ENCODE measurements at places on chromosomes 2 and 18.

- no peak for DNase-seq
These were observed 80.3 kb downstream of the SPRED2 start for GRCh38 chr2:65351948-65352595.

GRCh38 chr18:316393-316792 is 48.5 kb upstream of the THOC1 start:
- no peak for DNase-seq

GRCh38 chr2:30915486-30915885 is 108.2 kb upstream of the CAPN13 start:
- no peak for DNase-seq

DNA sequence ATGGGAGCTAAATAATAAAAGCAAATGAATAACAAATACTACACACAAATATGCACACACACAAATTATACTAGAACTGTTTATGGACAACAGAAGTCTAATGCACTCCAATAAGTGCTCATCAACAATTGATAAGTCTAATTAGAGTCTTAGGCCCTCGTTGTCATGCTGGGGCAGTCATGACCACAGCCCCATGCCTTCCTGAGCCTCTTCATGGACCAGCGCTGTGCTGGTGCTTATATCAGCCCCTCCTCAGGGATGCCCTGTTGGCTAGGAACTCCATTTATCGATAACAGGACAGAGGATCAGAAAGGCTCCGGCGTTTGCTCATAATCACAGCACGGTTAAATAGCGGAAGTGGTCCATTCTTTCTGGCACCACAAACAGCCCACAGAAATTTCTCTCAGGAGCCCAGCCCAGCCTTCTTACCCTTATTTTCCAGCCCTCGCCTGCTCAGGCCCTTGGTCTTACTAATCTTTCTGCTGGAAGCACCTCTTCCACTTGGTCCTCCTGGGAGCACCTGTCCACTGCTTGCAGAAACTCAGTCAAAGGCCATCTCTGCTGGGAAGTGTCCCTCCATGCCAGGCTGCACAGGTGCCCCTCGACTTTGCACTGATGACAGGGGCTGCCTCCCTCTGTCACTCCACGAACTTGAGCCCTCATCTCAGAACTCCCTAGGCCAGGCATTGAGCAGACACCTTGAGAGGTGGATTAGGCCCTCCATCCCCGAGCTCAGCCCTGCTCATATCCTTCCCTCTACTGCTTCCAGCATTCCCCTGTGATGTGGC is 500.2 kb upstream of the HS6ST1 start:
- DNase-seq, result no peak

DNA sequence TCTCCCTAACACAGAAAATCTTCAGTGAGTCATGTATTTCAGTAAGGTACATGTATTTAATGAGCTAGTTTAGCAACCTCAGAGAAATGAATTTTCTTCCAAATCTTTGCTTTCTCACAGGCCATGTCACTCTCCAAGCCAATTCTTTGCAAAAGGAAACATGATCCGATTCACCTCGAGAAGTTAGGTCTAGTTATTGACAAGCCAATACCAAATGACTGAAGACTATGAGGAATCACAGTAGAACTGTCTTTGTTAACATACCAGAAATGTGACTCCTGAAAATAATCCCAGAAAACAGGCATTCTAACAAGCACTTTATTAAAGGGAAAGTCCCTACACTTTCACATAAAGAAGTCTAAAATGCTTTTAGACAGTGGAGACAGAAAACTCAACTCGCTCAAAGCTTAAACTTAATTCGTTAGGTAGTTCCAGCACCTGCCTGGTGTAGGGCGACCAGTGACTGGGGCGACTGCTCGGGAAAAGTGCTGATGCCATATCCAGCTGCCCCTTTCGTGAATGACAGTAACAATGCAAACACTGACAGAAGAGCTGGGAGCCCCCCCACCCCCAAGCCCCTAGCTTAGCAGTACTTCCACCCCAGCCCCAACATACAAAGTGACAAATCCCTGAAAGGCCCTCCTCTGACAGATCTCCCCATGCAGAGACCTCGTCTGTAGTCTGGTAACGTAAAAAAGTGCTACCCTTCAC is 1.8 kb downstream of the MEMO1 start:
- no peak for DNase-seq

DNA sequence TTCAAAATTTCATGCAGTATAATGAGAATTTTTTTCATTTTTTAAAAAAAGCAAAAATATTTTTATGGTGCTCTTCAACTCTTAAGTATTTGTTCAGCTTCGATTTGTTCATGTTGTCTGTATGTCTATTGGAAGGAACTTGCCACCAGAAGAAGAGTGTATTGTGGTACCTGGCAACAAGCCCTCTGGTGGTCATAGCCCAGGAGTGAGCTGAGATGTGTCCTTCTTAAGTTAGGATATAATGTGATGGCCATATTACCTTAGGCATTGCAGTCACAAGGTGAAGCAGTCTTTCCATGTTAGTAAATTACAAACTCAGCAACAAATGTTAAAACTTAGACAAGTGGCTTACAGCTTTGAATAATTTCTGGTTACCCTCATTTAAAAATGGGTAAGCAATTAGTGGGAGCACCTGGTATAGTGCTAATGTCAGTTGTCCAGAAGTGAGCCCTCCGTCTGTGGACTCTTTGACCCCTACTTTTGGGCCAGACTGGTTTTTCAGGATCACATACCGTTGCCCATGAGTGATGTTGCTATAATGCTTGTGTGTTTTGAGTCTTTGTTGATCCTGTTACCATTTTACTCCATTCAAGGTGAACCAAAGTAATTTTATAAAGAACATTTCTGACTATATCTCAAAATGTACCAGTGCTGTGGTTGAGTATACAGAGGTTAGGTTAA is 57.4 kb downstream of the MYO1B start:
- no peak for DNase-seq

GRCh38 chr18:12420821-12421421 is 13.2 kb downstream of the PRELID3A start:
- no peak for DNase-seq

DNA sequence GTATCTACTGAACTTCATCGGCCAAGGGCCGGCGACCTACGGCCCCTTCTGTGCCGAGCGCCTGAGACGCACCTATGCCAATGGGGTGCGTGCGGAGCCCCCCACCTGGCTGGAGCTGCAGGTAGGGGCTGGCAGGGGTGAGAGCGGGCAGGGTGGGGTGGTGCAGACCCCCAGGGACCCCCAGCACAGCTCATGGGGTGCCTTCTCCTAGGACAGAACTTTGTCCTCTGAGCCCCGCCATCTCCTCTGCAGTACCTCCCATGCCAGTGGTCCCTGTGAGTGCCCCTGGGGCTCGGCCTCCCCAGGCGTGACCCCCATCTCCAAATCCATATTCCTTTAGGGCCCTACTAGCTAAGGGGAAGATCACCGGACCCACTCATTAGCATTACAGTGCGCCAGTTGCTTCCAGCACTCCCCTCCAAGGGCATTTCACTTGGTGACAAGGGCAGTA is 23.9 kb upstream of the GPR17 start:
- DNase-seq, result no peak

GRCh38 chr18:37668971-37669747 is 103.6 kb upstream of the CELF4 start:
- no peak for DNase-seq

DNA sequence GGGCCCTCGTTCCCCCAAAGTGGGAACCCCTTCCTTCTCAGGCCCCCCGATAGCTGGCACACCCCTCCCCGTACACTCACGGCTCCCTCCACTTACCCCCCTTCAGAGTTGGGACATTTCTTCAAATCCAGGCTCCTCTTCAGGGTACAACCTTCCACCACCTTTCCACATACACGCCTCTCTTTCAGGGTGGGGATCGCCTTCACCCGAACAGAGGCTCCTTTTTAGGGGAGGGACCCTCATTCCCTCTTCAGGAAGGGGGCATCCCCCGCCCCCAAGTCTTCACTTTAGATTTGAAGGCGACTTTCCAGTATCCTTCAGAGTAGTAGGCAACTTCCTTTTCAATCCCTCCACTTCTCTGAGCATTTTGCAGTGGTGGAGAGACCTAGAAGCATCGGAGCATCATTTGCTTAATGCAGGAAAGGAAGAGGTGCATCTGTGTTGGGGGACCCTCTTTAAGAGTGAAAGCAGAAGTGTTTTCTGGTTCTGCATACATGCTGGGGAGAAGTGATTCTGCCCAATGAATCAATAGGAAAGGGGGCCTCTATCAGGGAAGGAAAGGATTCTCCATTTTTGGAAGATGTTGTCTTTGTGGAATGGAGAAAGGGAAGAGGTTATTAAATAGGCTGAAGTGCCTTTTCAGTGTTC is 845 bp downstream of the EML4 start:
- peak; percentile 5 for DNase-seq

DNA sequence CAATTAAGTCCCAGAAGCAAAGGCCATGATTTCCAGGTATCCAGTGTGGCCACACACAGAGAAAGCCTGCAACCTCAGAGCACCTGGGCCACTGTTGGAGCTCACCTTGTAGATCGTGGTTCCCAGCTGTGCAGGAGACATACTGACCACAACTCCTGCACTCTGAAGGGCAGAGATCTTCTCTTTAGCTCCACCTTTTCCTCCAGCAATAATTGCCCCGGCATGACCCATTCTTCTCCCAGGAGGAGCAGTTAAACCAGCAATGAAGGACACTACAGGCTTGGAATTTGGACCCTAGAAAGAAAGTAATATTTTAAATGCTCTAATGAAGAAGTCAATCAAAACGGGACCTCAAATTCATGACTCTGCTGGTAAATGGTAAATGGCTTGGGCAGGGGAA is 33.8 kb downstream of the SUCLG1 start:
- no peak for DNase-seq

- no peak for DNase-seq
These were observed 242.1 kb upstream of the RGPD4 start for GRCh38 chr2:107584577-107584976.

DNA sequence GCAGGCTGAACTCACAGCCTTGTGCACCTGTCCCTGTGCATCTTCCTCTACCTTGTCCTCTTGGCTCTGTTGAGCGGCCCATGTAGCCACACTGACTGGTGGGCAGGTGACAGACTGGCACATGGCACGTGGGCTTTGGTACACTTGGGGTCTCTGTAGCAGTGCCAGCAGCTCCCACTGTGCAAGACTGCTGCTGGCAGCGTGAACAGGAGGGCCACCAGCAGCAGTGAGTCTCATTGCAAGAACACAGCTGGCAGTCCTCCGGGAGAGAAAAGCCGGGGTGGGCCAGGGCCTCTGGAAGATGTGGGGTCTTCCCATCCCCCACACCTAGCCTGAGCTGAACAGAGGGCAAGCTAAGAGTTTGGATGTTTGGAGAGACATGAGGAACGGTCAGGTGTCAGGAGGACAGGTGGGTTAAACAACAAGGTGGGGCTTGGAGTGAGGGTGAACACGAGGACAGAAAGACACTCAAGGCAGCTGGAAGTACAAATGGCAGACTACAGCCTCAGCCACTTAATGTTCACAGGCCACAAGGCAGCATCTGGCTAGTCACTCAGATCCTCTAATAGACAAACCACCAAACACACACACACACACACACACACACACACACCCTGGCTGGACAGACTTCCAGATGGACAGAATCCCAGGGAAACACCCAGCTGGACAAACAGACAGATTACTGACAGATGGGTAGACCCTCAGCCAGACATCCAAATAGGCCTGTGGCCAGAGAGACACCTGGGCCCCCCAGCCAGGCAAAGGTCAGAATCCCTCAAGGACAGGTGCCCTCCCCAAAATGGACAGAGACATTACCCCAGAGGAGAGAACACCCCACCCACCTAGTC is 2.3 kb upstream of the PTPN18 start:
- no peak for DNase-seq

DNA sequence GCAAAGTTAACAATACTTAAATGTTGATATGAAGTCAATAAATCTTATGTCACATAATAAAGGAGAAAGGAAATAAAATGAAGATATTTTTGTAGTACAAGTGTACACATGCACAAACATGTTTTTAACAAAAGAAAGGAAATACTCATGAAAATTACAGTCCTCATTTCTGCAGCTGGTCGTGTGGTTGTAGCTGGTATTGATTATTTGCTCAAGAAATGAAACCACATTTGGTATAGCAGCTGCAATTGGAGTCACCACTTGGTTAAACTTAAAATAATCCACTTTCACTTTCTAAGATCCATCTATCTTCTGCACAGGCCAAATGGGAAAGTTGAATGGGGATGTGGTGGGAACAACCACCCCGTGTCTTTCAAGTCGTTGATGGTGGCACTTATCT is 580.5 kb upstream of the NRXN1 start:
- DNase-seq, result no peak

- no peak for DNase-seq
These were observed 13.0 kb upstream of the ARHGAP25 start for GRCh38 chr2:68721482-68722101.

GRCh38 chr18:35050705-35051195 is 9.5 kb downstream of the MAPRE2 start:
- DNase-seq, result no peak

DNA sequence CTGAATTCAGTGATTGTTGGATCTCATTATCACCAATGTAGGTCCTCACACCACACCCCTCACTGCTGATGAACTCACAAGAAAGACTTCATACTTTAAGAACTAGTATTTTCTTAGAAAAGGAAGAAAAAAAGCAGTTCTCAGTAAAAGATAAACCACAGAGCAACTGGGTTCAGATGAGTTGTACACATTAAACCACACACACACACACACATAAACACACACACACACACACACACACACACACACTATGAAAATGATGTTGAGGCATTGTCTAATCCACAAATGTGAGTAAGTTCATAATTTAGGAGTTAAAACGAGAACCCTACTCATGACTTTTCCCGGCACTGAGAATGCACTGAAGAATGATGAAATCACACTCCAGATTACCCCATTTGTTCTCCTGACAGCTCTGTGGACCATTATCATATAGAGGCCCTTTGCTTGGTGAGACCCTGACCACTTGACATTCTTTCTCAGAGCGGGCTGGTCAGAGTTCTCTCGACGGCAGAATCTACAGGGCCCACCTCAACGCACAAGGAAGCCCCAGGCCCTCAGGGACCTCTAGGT is 106.2 kb downstream of the BCL2 start:
- DNase-seq, result peak; percentile 31

- DNase-seq, result no peak
These were observed 90.3 kb downstream of the TMEM163 start for GRCh38 chr2:134628453-134628852.

DNA sequence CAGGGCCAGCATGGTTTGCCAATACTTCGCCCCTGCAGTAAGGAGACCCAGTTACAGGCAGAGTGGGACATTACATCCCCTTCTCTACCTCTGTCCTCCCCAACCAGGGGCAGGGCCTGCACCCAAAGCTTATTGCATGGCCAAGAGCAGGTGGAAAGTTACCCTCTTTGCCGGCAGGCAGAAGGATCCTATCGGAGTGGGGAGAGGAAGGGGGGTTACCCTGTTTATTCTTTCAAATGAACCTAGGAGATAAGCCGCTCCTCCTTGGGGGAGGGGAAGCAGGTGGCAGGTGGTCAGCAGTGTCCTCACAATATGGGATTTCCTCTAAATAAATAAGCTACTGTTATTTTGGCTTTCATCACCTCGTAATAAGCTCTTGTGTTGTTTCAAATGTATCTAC is 53.9 kb downstream of the SPATS2L start:
- DNase-seq, result no peak

- DNase-seq, result no peak
These were observed 216.6 kb downstream of the SH3BP4 start for GRCh38 chr2:235168174-235168979.

- no peak for DNase-seq
These were observed 1025.1 kb downstream of the LRP1B start for GRCh38 chr2:141105763-141106162.
